ENCODE measurements at places on chromosomes 1 and 21.

- DNase-seq = no peak
These were observed 253.0 kb upstream of the HOOK1 start for GRCh38 chr1:59561796-59562195.

GRCh38 chr1:9890224-9890731 lies 19.8 kb downstream of the CTNNBIP1 start:
- peak; percentile 69 for DNase-seq

GRCh38 chr1:150535511-150536287 lies 13.5 kb upstream of the ADAMTSL4 start:
- DNase-seq = no peak

- DNase-seq = no peak
These were observed 15.6 kb upstream of the NCMAP start for GRCh38 chr1:24540051-24540905.

- DNase-seq = no peak
These were observed 19.8 kb upstream of the ST3GAL3 start for GRCh38 chr1:43687301-43688108.

DNA sequence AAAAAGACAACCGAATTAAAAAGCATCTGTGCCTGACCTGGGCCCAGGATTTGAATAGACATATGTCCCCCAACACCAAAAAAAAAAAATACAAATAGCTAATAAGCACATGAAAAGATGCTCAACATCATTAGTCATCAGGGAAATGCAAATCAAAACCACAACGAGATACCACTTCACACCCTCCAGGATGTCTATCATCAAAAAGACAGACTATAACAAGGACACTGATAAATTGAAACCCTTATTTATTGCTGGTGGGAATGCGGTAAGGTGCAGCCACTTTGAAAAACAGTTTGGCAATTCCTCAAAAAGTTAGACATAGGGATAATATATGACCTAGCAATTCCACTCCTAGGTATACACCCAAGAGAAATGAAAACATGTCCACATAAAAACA lies 72.3 kb upstream of the CAMK1G start:
- DNase-seq = no peak

DNA sequence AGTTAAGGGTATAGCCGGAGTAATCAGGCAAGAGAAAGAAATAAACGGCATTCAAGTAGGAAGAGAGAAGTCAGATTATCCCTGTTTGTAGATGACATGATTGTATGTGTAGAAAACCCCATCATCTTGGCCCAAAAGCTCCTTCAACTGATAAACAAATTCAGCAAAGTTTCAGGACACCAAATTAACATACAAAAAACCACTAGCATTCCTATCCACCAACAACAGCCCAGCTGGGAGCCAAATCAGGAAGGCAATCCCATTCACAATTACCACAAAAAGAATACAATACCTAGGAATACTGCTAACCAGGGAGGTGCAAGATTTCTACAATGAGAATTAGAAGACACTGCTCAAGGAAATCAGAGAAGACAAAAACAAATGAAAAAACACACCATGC lies 45.3 kb downstream of the MAST2 start:
- DNase-seq = no peak

DNA sequence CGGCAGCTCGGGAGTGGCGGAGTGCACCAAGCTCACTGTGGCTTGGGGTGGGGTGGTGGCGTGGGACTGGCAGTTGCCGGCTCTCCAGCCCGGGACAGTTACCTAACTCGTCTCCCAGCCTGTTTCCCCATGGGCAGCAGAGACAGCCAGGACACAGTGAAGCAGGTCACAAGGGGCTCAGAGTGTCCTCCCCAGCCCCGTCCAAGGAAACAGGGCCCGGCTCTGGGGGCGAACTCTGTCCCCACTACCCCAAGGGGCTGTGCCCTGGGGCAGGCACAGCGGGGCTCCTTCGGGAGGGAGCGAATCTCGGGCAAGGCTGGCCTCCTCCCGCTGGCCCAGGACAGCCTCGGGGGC lies 759 bp downstream of the GPR157 start:
- DNase-seq = no peak
